ENCODE measurements at places on chromosomes 6 and 20.

DNA sequence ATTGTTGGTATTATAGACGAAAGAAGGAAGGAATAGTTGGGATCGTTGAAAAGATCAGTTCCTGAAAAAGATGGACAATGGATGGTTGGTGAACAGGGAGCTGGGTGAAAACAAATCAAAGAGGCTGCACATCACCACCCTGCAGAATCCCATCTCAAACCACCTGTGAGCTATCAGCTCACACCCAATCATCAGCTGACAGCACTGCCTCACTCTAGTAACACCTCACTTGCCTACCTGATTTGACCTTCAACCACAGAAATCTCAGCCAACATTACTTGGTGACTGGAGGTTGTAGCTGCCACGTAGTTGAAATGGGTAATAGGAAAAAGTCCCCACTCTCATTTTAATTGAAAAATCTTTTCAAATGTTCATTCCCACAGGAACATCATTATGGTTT lies 101.8 kb upstream of the DST start:
- DNase-seq, result no peak

DNA sequence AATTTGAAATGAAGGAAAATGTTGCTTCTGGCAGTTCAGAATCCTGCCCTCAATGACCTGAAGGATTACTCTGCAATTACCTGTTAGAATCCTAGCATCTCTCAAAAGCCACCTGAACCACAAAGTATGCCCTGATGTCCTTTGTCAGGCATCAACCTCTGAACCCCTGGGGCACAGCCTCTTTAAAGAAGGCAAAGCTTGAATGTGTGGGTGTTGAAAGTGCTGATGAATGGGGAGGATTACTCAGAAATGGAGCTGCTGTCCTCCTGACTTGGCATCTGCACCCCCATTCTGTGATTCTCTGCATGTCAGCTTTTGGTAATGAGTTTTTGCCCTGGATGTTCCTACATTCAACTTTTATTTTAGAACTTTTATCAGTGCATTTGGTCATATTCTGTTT lies 179.2 kb downstream of the PKHD1 start:
- DNase-seq, result no peak

GRCh38 chr20:1302685-1303541 lies 26.0 kb downstream of the SDCBP2 start:
- no peak for DNase-seq

- no peak for DNase-seq
Observed at GRCh38 chr6:105138141-105138540, 41.7 kb downstream of the POPDC3 start.

- no peak for DNase-seq
Observed at GRCh38 chr6:21612067-21612745, 18.7 kb downstream of the SOX4 start.
